ENCODE measurements at places on chromosomes 12 and 14. TPM values are rescaled to one million over a fixed set of nuclear protein-coding genes. Genes with fewer than 3 reads are reported as not detected.

- no peak for DNase-seq
Observed at GRCh38 chr12:11730299-11731041, 81.0 kb downstream of the ETV6 start.

DNA sequence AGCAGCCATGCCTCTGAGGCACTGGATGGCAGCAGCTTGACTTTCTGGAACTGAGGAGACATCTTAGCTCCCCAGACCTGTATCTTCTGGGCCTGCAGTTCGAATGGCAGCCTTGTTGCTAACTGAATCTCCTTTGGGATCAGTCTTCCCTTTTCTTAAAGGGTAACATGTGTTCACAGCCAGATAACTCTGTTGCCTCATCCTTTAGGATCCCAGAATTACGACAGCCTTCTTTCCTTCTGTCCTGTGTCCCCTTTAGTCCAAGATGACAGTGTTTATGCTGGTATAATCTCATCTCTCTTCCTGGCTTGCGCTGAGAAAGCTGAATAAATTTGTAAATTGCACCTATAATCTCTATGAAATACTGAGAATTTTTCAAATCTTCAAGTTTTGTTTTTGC, 9.1 kb upstream of the ERC1 start:
- DNase-seq = no peak

- no peak for DNase-seq
Observed at GRCh38 chr12:132245521-132246101, 83.8 kb downstream of the GALNT9 start.

DNA sequence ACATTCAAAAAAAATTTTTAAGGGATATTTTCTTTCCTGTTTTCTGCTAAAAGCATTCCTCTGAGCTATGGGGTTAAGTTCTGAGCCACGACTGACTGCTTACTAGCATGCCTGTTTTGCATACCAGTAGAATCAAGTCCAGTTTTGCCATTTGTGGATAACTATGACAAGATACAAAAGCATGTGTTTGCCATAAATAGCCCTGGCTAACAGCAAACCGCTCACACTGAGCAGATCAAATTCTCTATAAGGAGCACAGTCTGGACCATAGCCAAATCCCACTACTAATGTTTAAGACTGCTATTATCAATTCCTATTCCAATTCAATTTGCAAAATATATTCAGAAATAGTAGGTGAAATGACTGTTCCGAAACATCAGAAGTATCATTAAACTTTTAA, 3.2 kb downstream of the CFL2 start:
- DNase-seq = no peak

DNA sequence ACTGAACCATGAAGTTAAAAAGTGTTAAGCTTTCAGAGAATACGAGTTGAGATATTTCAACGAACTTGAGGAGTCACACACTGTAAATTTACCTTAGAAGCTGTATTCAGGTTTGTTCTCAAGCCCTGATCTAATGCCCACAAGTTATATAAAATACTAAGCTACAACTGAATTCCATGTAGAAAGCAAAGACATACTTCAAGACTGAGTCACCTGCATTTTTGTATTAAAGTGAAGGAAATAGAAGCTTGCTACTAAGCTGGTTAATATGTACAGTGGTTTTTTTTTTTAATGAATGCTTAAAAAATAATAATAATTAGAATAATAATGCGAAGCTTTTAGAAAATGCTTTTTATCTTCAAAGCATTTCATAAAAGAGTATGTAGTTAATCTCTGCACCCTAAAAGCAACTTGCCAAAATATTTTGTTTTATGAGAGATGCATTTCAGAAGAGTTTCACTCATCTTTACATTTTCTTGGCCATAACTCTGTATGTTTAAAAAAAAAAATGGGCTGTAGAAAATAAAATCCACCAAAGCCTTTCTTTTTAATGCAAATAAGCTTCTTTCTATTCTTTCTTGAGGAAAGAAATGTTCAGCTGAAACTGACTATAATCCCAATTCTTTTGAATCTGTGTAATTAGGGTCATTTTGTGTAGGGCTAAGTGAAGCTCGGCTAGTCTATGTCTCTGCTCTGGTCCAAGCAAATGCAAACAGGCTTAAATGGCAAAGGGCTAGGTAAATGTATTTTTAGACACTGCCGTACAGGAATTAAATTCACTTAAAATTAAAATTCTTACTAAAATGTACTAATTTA, 1047.5 kb upstream of the FLRT2 start:
- no peak for DNase-seq

DNA sequence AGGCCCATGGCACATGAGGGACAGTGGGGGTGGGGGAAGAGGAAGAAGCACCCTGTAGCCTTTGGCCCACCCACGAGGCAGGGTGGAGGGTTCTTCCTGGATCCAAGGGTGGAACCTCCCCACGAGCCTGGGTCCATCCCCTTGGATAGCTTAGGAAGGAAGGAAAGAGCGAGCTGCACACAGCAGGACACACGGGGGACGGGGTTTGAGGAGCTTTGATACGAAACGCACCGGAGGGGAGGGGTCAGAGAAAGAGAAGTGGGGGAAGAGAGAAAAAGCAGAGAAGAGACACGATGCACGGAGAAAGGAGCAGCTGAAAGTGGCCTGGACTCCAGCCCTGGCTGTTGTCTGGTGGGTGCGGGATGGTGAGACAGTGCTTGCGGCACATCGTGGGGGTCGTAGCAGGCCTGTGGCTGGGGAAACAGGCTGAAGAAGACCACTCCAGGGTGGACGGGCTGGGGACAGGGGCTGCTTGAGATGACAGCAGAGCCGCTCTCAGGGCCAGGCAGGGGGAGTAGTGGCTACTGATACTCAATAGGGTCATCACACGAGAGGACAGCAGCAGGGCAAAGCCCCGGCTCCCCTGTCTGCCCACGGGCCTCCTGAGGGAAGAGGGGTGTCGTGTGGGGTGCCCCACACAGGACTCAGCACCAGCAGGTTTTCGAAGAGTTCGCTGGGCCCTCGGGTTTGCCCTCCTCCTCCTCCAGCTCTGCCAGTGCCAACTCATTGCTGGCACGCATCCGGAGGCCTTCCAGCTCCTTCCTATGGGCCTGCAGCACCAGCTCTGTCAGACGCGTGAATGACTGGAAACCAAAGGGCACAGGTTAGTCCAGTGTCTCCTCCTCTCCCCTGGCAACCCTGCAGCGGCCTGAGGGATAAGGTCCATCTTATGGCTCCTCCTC, 5.4 kb upstream of the GPX2 start:
- DNase-seq = no peak

DNA sequence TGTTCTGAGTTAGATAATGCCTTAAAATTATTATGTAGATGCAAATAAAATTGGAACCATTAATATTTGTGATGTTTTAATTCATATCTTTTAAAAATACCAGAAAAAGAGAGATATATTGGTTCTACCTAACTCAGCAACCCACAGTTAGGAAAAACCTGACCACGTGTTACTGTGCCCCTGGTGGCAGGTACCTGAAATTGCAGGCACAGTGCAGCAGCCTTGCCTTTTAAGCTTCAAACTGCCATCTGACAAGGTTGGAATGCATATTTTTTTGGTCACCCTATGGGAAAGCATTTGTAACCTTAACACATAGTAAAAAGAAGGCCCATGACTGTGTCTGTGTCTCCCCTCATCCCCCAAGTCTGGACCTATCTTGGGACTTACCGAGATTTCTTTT, 109.4 kb upstream of the NOS1 start:
- no peak for DNase-seq

NFE2 gene
- total RNA-seq = not detected

ACOT6 gene
- not detected for total RNA-seq

RNASE1 gene
- 174 TPM for total RNA-seq

GPD1 gene
- 65.3 TPM for total RNA-seq

Data from vagina (tissue), 2 donors.